Muscle of back (tissue), 13 donors: ENCODE measurements at places on chromosomes 4 and X.

DNA sequence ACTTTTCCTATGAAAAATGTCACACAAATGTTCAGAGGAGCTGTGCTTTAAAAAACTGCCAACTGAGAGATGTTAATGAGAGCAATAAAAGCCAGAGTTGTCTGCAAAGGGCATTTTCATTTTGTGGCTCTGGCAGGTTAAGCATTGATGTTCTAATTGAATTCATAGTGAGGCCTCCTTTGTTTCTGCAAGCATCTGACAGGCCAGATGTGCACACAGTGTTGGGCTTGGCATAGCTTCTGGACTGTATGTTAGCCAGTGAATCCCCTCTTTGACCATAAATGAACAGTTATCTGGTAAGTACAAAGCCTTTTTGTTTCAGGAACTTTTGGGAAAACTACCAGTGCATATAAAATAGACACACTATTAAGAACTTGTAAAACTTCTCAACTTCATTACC lies 81.9 kb downstream of the JADE3 start:
- peak; percentile 7 for DNase-seq

- no peak for DNase-seq
These were observed 714.4 kb downstream of the GLUD2 start for GRCh38 chrX:121761845-121762244.

DNA sequence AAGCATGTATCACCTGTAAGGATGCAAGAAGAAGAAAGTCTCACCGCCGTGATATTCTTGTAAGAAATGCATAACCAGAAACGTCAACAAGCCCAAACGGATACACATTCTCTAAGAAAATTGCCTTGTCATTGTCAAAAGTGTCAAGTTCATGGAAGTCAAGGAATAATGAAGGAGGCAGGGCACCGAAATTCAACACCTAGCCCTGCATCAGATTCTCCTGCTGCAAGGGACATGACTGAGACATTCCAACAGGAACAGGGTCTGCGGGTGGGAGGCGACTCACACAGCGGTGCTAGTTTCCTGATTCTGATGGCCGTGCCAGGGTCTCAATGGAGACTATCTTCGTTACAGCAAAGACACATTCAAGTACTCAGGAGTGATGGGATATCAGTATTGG lies 26.7 kb downstream of the IRF2 start:
- DNase-seq = no peak

DNA sequence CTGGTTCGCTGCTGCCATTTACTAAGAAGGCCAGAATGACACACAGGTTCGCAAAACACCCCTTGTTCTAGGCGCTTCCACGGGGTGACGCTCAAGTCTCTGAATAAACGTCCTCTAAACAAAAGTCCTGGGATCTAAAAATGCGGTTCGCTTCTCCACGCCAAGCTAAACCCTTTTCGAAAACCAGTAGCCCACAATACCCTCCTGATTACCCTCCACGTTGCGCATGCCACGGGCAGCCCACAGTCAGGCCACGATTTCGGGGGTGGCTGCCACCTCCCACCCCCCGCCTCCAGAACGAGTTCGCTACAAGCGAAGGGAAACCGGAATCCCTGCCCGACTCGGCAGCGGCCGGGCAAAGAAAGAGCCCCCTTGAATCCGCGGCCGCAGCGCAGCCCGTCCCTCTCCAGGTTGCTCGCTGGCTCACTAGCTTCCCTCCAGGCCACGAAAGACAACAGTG lies 423 bp downstream of the RPL39 start:
- peak; percentile 20 for DNase-seq

DNA sequence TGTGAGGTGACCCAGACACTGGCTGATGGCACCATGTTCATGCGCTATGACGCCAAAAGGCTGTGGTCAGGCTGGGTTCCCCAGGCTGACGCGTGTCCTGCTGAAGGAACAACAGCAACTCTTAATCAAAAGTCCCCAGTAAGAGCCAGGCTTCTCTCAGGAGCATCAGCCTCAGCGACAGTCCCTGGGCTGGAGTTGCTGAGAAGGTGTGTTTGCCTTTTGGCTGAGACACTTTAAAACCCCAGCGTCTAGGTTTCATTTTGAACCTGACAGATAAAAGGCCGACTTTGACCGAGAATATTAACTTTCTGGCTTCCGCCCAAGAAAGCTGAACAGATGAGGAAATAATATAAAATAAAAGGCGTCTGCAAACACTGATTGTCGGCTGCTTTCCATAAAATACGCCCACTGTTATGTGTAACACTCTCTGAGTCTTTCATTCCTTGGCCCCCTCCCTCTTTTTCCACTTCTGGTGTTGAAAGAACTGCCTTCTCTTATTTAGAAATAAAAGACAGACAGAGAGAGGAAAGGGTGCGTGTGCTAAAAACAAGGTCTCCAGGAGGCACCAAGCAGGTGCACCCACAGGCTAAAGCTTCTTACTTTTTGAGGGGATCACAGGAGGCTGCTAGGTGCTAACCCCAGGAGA lies 373.6 kb downstream of the MID1IP1 start:
- peak; percentile 58 for DNase-seq

- no peak for DNase-seq
These were observed 96.6 kb upstream of the KCNIP4 start for GRCh38 chr4:22045051-22045630.

DNA sequence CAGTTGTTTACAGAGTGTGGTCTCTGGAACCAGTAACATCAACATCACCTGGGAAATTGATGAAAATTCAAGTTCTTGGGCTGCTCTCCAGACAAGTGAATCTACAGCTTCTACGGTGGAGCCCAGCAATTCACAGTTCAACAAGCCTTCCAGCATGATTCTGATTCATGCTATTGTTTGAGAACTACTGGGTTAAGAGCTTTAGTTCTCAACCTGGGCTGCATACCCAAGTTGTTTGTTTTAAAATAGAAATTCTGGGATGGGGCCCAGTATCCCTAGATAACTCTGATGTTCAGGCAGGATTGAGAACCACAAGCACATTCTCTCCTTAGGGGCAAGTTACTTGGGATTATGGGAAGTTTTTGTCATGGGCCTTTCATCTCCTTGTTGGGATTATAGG lies 37.9 kb upstream of the PGK1 start:
- no peak for DNase-seq

DNA sequence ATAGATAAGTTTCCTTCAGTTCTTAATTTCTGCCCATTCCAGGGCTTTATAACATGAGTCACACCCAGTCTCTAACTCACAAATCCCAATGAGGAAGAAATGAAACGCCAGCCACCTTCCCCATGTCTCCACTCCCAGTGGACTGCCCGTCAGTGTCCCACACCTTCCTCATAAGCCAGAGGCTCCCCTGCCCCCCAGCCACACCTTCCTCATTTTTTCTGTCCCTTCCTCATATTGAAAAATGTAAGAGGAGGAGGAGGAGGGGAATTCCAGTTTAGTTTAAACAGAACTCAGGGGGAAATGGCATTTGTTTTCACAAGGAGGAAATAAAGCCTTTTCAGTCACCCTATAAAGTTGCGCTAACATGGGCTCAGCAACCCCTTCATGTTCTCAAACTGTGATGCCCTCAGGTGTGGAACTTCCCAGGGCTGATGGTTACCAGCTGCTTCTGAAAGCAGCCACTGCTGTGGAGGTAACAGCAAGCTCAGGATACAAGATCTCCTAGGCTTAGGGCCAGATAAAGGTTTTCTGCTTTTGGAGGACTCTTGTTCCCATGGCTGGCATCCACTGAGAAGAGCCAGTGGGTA lies 97.8 kb downstream of the PARM1 start:
- DNase-seq = no peak

GRCh38 chr4:86449746-86450588 lies 90.1 kb upstream of the MAPK10 start:
- no peak for DNase-seq

DNA sequence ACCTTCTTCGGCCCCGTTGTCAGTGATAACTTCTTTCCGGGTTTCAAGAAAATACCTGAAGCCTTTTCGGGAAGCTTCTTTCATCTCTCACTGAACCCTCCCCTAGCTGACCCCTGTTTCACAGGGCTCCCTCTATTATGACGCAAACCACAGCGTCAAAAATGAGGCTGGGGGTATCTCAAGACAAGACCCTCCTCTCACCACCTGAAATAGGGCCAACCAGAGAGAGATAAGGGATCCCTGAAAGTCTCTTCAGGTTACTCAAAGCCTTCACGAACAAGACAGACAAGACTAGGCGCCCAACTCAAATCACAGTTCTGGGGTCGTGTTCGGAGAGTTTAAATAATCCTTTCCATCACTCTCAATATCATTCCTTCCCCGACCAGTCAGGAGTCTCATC lies 1.2 kb downstream of the PHF8 start:
- DNase-seq = peak; percentile 35

- DNase-seq = no peak
These were observed 11.7 kb downstream of the MTTP start for GRCh38 chr4:99586322-99586721.

DNA sequence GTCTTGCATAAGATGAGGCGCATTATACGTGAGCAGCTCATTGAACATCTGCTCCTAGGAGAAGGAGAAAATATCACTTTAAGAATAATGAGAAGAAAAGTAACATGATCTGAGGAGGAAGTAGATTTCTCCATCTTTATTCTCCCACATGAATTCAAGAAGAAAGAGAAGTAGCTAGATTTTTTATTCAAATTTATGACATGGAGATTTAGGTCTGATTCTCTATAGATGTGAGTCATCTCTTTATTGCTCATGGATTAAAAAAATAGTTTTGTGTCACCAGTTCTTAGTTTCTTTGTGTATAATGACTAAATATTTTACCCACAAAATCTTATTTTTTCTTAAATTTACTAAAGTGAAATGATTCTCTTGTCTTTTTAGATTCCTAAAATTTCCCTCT lies 40.4 kb downstream of the HPGDS start:
- no peak for DNase-seq

DNA sequence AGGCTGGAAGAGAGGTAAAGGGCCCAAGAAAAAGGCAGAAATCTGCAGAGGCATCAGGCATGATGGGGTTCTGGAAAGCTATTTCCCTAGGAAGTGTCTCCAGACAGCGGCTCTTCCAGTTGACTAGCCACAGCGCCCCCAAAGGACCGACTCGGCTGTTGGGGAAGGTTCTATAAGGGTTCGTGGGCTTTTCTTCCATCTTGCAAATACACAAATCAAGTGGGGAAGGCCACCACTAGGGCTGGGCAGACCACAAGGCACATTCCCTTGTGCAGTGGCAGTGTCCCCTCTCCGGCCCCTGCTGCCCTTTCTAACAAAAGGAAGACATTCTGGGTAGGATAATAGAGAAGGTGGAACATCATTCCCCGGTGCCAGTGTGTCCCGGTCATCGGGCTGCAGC lies 18.2 kb downstream of the BCOR start:
- DNase-seq = no peak

GRCh38 chr4:147638942-147639341 lies 21.7 kb downstream of the TMEM184C start:
- no peak for DNase-seq

DNA sequence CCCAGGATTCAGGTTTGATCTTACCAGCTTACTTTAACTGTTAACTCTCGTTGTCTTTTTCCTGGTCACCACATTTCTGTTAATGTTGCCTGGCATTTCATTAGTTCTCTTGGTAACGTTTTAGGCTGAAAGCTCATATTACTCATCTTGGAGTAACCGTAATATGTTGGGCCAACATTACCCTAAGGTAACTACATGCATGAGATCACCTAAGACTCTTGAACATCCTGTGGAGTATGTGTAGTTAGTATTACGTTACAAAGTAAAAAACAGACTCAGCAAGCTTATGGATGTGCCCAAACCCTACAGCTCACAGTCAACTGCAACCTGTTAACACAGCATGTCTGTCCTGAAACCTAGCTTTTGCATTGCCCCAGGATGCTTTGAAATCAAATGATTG lies 203.3 kb upstream of the HS3ST1 start:
- no peak for DNase-seq
